ENCODE measurements at places on chromosomes 5 and 9.

- DNase-seq: no peak
Observed at GRCh38 chr5:119288379-119289033, 67.3 kb upstream of the TNFAIP8 start.

- DNase-seq: no peak
Observed at GRCh38 chr5:152262667-152263066, 142.4 kb downstream of the NMUR2 start.

GRCh38 chr9:120579139-120580050 is 572 bp downstream of the CDK5RAP2 start:
- no peak for DNase-seq

GRCh38 chr9:94801234-94801633 is 74.7 kb downstream of the AOPEP start:
- DNase-seq: no peak

- DNase-seq: no peak
Observed at GRCh38 chr5:547086-547924, 23.1 kb upstream of the SLC9A3 start.

- DNase-seq: no peak
Observed at GRCh38 chr5:55108661-55109060, 6.2 kb downstream of the GZMA start.

- DNase-seq: no peak
Observed at GRCh38 chr9:132146039-132146438, 15.8 kb upstream of the NTNG2 start.

DNA sequence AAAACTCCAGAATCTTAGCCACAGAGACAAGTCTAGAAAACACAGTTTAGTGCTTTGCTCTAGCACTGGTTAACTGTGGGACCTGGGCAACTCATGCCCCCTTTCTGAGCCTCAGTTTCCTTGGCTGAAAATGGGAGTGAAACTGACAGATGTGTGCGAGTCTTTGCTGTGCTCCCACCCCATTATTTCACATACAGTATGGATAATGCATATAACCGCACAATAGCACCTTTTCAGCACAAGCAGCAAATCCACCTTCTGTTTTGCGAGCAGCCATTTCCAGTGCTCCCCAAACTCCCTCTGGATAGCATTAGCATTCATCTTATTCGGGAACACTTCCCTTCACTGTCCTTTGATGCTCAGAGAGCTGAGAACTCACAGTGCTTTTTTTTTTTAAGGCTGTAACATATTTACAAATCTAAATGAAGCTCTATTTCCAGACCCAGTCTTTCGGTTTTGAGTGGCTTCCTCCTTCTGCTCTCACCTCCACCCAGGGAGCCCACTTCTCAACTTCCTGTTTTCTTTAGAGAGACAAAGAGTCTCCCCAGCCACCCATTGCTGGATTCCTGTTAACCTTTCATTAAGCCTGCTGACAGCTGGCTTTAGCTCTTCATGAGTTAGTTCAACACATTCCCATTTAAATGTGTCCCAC is 49.2 kb downstream of the TIMD4 start:
- DNase-seq: no peak

- no peak for DNase-seq
Observed at GRCh38 chr9:129482521-129483414, 138.1 kb downstream of the C9orf50 start.

DNA sequence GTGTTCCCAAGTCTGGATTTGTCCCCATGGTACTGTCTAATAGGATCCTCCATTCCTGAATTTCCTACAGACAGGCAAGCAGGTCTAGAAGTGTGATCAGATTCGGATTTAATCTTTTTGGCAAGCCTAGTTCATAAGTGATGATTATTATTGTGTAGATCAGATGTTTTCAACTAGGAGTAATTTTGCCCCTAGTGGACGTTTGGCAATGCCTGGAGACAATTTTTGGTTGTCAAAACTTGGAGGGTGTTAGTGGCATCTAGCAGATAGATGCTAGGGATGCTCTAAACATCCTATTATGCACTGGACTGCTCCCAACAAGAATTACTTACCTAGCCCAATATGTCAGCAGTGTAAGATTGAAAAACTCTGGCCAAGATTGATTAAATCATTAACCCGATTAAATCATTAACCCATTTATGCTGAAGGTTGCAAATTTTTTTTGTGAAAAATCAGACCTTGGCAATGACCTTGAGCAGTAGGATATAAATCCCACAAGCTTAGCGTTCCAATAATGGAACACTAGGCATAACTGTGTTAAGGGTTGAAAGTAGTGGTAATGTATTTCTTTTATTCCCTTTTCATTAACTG is 28.2 kb downstream of the TCERG1 start:
- DNase-seq: no peak

GRCh38 chr9:107218829-107219485 is 64.1 kb upstream of the RAD23B start:
- no peak for DNase-seq

DNA sequence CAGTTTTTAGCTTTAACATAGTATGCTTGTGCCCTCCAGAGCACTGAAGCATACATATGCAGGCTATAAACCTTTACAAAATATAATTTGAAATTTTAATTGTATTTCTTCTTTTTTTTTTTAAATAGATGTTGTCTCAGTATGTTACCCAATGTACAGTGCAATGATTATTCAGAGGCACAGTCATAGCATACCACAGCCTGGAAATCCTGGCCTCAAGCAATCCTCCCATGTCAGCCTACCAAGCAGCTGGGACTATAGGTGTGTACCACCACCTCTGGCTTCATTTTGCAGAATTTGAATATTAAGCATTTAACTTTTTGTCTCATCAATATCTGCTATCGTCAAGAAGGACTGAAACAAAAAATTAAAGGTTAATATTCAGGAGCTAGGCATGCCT is 16.9 kb upstream of the ZNF782 start:
- DNase-seq: no peak
